ENCODE measurements at places on chromosomes 11 and 22. TPM values are rescaled to one million over a fixed set of nuclear protein-coding genes. Genes with fewer than 3 reads are reported as not detected.

MRGPRX3 gene
- not detected for total RNA-seq

UBQLNL gene
- total RNA-seq: not detected

TMPRSS4 gene
- not detected for total RNA-seq

TBX10 gene
- not detected for total RNA-seq

NXPE2 gene
- not detected for total RNA-seq

MOV10L1 gene
- not detected for total RNA-seq

MUC15 gene
- total RNA-seq: not detected

GAS2L1 gene
- total RNA-seq: 18.5 TPM

CCDC87 gene
- 0.61 TPM for total RNA-seq

TMEM218 gene
- 38.8 TPM for total RNA-seq

NECTIN1 gene
- total RNA-seq: 1.1 TPM

MMP7 gene
- total RNA-seq: 1,017 TPM

OR52L1 gene
- not detected for total RNA-seq

PICALM gene
- total RNA-seq: 52.2 TPM

TRAF6 gene
- 0.84 TPM for total RNA-seq

MB gene
- 5.3 TPM for total RNA-seq

BET1L gene
- total RNA-seq: 23.3 TPM

MMP11 gene
- 36.3 TPM for total RNA-seq

HEPACAM gene
- total RNA-seq: not detected

KCNJ1 gene
- 0.10 TPM for total RNA-seq

NLRP14 gene
- total RNA-seq: not detected

PHETA2 gene
- total RNA-seq: not detected

IL10RA gene
- total RNA-seq: not detected

OR52H1 gene
- not detected for total RNA-seq

C11orf16 gene
- not detected for total RNA-seq

PNPLA5 gene
- not detected for total RNA-seq

PELI3 gene
- total RNA-seq: 16.7 TPM

SEC14L2 gene
- 12.9 TPM for total RNA-seq

TUG1 gene
- total RNA-seq: 16.0 TPM

MOGAT2 gene
- total RNA-seq: not detected

PYGM gene
- total RNA-seq: not detected

SHISAL1 gene
- 1.2 TPM for total RNA-seq

MS4A14 gene
- total RNA-seq: not detected

SERPING1 gene
- total RNA-seq: not detected

LRRC10B gene
- total RNA-seq: not detected

DTX4 gene
- 2.0 TPM for total RNA-seq

IGSF9B gene
- 0.07 TPM for total RNA-seq

OR2D2 gene
- total RNA-seq: not detected

FADS2 gene
- 8.6 TPM for total RNA-seq

CELSR1 gene
- 94.1 TPM for total RNA-seq

KCNJ5 gene
- total RNA-seq: not detected

UBTFL1 gene
- not detected for total RNA-seq

TEX54 gene
- not detected for total RNA-seq

ARVCF gene
- 3.6 TPM for total RNA-seq

OR4D6 gene
- not detected for total RNA-seq

FGF3 gene
- not detected for total RNA-seq

MMP8 gene
- total RNA-seq: not detected

DEUP1 gene
- not detected for total RNA-seq

AIFM3 gene
- 9.6 TPM for total RNA-seq

RAG2 gene
- total RNA-seq: not detected

GRM5 gene
- total RNA-seq: 0.06 TPM

VPS11 gene
- total RNA-seq: 11.6 TPM

C11orf87 gene
- not detected for total RNA-seq

OR6A2 gene
- total RNA-seq: not detected

EMID1 gene
- 0.37 TPM for total RNA-seq
